ENCODE measurements at places on chromosomes 13 and 19.

DNA sequence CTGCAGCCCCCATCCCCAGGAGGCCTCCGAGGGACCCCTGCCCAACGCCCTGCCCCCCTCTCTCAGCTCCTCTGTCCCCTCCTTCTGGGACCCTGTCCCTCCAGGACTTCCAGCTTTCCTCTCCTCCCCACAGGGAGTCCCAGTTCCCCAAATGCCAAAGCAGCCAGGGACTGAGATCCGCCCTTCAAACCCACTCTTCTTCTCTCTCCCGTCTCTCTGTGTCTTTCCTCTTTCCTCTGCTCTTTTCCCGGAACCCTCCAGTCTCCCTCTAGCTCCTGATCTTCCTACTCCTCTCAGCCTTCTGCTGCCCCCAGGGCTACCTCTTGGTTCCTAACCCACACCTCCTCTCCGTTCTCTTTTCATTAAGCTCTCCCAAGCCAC lies 377 bp downstream of the CA11 start:
- DNase-seq: no peak

GRCh38 chr13:89627996-89628395 lies 1719.5 kb upstream of the MIR17HG start:
- DNase-seq: no peak

DNA sequence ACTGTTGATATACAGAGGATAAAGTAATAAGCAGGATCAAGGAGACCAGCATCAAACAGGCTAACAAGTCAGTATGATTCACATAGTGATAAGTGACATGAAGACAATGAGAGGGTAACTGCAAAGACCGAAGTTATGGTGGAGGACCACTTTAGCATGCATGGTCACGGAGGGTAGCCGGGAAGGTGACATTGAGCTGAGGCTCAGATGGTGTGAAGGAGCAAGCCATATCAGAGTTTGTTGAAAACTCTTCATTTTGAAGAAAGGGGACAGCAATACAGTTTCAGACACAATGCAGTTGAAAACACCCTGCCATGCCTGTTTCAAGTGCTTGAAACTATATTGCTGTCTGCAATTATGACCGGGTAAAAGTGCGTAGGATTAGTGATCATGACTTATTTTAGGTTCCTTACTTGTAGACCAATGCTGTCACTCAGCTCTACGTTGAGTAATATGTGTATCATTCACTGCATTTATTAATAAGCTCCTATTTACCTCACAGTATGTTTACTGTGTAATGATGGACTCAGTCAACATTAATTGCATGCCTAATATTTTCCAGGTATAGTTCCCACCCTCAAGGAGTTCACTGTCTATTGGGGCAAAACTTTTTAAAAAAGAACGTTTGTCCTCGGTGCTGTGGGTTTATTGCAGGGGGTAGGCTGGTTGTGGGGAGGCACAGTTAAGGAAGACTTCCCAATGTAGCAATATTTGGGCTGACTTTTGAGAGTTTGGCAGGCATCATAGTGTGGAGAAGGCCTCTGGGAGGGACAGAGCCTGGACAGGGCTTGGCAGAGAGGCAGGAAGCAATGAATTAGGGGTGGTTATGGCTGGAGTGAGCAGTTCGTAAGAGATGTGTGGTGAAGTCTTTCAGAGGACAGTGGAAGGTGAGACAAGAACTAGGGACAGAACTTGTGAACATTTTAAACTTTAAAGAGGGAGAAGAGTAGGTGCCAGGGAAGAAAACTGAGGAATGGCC lies 3.2 kb downstream of the UBAC2 start:
- DNase-seq: no peak

DNA sequence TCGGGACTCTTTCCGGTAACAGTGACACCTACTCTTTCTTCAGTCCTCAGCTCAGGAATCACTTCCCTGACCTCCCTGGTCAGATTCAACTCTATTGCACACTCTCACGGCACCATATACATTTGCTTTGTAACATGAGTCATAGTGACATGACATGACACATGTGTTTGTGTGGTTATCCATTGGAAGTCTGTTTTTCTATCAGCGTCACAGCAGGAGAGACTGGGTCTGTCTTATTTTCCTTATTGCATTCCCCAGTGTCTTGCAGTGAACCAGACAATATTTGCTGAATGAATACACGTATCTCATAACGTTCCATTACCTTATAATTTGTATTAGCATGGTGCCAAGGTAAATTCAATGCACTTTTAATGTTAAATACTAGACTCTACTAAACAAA lies 102.0 kb downstream of the DCLK1 start:
- DNase-seq: no peak

GRCh38 chr13:60158321-60158801 lies 5.4 kb downstream of the DIAPH3 start:
- DNase-seq: no peak

GRCh38 chr19:410243-410781 lies 1.4 kb upstream of the C2CD4C start:
- DNase-seq: no peak

GRCh38 chr13:99647596-99647985 lies 146.3 kb downstream of the TM9SF2 start:
- no peak for DNase-seq

GRCh38 chr19:54432144-54432738 lies 16.8 kb upstream of the LENG8 start:
- no peak for DNase-seq

GRCh38 chr19:46014941-46015686 lies 7.7 kb downstream of the PGLYRP1 start:
- peak; percentile 44 for DNase-seq

- peak; percentile 46 for DNase-seq
Observed at GRCh38 chr19:19366434-19367396, 38.8 kb upstream of the GATAD2A start.

- DNase-seq: no peak
Observed at GRCh38 chr13:32039528-32039927, 8.0 kb downstream of the FRY start.

GRCh38 chr13:113059891-113060290 lies 45.7 kb upstream of the F7 start:
- DNase-seq: no peak

DNA sequence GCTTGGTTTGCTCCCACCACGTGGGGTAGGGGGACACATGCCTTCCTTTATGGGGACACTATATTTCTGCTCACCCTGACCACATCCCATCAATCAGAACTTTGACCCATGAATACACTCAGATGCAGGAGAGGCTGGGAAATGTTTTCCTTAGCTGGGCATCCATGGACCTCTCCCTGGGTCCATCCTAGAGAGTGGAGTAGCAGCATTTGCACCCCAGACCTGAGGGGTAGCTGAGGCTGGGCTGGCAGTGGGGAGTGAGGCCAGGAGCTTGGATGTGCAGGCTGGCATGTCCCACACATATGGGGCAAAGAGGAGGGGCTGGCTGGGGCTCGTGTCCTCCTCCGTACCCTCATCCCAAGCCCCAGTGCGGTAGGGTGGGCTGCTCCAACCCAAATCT lies 152.8 kb downstream of the TM9SF2 start:
- no peak for DNase-seq

DNA sequence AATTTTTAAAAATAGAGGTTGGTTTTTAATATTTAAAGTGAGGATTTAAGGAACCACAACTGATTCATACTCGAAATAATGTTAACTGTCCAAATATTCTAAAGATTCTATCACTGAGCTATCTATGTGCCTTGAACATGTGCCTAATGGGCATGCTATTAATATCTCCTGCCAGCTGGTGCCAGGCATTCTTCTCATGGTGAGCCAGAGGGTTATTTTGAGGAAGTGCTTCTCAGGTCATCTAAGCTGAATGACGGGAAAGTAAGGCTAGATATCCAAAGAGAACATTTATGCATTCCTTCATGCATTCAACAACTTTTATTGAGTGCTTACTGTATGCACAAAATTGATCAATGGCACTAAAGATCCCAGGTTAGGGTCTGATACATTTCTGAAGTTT lies 138.2 kb downstream of the PIBF1 start:
- DNase-seq: no peak

- DNase-seq: no peak
Observed at GRCh38 chr19:7978179-7978825, 27.1 kb downstream of the ELAVL1 start.

- DNase-seq: no peak
Observed at GRCh38 chr19:33302974-33303790, 848 bp upstream of the CEBPA start.

- no peak for DNase-seq
Observed at GRCh38 chr19:58562122-58563033, 4.0 kb upstream of the UBE2M start.

DNA sequence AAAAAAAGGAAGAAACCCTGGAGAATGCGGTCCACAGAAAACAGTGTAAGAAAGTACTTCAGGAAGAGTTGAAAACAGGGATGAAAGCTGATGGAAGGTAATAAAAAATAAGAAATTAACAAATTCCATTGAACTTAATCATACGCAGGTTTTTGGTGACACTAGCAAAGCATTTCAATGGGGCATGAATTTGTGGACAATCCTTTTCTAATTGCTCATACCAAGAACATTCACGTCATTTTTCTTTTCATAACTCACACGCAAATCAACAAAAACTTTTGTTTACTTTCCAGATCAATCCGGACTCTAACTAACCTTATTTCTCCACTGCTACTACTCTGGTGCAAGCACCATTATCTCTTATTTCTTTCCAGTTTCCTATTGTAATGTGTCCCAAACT lies 1195.0 kb downstream of the SLITRK5 start:
- DNase-seq: no peak

DNA sequence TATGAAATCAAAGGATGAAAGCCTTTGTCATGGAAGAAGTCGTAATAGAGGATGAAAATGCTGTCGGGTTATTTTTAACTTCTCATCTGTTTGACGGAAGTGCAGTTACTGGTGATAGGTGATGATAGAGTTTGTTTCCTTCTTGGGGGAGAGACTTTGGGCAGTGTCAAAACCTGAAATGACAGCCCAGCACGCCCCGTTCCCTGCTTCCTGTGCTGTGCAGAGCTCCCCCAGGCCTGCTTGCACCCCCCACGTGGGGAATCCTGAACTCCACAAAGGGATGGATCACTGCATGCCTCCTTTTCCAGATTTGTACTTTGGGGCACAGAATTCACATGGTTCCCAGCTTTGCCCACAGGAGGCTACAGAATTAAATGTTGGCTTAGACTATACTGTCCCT lies 102.7 kb downstream of the ATP11A start:
- DNase-seq: no peak

DNA sequence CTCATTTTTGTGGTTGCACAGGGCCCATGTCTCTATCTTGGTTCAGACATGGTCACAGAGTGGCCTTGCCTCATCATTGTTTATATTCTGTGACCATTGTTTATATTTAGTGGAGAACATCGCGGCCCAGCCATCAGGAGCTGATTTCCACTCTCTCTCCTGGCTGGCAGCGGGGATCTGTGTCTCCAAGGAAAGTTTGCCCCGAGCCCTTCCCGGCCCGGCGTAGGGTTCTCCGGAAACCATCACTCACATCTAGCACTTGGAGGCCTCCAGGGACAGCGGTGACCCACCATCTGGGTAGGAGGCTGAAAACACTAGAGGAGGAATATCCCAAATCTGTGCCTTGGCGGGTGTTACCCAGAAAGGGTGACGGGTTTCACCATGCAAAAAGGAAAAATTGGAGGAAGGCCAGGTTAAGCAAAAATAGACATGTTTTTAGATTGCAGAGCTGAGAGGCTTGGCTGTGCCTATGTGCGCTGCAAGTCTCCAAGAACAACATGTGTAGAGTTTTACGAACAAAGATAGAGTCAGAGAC lies 726 bp upstream of the ZNF358 start:
- DNase-seq: no peak

DNA sequence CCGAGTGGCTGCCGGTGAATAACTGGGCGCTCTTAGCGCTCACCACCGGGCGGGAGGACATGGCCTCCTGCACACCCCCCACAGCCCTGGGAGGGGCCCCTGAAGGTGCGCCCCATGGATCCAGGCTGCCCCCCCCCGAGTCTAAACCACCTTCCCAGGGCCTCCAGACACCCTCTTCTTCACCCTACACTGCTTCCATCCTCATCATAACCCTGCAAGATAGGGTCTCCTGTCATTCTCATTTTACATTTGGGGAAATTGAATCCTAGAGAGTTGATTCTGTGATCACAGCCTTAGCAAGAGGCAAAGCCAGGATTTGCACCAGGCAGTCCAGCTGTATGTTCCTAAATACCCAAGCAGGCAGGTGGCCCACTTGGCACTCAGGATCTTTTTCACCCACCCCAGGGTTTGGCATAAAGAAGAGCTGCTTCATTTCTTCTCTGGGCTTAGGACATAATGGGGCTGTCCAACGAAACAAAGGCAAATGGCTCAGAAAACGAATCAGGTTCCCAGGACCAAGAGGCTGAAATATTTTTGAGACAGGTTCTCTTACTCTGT lies 110.8 kb downstream of the PTPRS start:
- no peak for DNase-seq

GRCh38 chr13:101292711-101293110 lies 123.6 kb downstream of the NALCN start:
- no peak for DNase-seq

- no peak for DNase-seq
Observed at GRCh38 chr13:111937777-111938311, 129.1 kb upstream of the SOX1 start.

DNA sequence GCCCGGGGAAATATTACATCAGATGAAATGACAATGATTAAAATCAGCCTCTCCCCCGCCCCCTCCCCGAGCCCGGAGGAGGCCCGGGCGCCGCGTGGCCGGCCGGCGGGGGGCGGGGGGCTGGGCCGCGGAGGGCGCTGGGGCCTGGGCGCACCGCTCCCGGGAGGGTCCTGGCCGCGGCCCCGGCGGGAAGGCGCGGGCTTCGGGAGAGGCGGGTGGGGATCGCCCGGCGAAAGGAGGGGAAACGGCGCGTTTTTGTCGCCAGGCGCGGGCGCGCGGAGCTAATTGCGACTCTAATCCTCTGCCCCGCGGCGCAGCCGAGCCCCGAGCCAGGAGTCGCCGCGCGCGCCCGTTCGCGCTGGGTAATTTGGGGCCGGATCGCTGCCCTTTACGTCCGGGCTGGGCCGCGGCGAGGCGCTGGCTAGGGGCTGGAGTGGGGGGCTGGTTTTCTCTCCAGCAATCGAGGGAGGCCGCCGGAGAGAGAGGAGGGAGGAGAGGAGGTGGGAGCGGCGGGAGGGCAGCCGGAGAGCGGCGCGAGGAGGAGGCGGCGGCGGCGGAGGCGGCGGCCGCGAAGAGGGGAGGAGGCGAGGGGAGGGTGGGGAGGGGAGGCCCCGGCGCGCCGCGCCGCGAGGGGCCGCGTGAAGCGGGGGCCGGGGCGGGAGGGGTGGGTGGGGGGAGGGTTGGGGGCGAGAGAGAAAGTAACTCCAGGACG lies at the start of gene KCTD15:
TSS of gene KCTD15 (plus strand) at position 707 of the 712 bp plus-strand sequence. CDS start 3,585 bp downstream, outside the sequence.
- no peak for DNase-seq
